ENCODE measurements at places on chromosomes 3 and 15.

- no peak for DNase-seq
These were observed 45.7 kb downstream of the NUDT16 start for GRCh38 chr3:131427226-131427625.

DNA sequence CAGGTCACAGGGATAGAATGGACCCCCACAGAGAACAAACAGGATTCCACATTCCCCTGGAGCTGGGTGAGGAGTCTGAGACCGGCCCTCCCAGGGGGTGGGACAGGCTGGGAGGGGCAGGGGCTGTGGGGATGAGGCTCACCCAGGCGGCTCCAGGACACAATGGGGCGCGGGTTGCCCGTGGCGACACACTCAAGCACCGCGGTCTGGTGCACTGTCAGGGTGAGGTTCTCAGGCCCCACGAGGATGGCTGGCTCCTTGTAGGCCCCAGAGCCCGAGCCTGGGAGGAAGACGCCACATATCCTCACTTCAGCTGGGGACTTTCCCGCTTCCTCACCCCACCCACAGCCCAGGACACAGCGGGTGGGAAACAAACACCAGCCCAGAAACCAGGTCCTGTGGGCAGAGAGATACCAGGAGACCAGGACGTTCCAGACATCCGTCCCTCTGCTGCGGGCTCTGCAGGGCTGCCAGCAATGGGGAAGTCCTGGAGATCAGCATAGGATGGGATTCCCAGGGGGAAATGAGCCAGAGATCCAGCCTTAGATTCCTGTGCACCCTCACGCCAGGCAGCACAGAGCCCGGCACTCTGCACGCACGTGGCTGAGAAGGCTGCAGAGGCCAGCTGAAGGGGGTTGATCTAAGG is 30.2 kb downstream of the RNU5B-1 start:
- DNase-seq = no peak

GRCh38 chr3:125037498-125038150 is 18.2 kb downstream of the HEG1 start:
- no peak for DNase-seq

- DNase-seq = no peak
These were observed 75.1 kb downstream of the ATP10A start for GRCh38 chr15:25787855-25788520.

GRCh38 chr3:15636028-15636709 is 34.6 kb downstream of the BTD start:
- DNase-seq = no peak

- no peak for DNase-seq
These were observed 8.2 kb upstream of the GANC start for GRCh38 chr15:42264795-42265194.

DNA sequence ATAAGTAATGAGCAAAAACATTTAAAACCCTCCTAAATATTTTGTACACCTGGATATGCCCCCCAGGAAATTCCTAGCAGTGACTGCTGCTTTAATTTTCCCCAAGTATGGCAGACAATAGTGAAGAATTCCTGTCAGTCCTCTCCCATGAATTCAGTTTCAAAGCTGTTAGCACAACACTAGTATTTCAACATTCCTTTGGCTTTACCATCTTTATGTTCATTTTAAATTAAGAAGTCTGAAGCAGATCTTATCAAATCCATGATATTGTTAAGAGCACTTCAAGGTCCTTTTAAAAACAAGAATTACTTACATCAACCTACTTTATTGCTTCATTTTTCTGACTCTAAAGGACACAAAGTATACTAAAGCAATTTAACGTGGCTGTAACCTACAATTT is 28.8 kb upstream of the CDIN1 start:
- DNase-seq = no peak

Data from substantia nigra (tissue), 51 donors.